HuH-7 (cell line): ENCODE measurements at places on chromosomes 5 and 9.
A peak's percentile ranks its signal among the peaks of the same experiment; 100 is the strongest.

DNA sequence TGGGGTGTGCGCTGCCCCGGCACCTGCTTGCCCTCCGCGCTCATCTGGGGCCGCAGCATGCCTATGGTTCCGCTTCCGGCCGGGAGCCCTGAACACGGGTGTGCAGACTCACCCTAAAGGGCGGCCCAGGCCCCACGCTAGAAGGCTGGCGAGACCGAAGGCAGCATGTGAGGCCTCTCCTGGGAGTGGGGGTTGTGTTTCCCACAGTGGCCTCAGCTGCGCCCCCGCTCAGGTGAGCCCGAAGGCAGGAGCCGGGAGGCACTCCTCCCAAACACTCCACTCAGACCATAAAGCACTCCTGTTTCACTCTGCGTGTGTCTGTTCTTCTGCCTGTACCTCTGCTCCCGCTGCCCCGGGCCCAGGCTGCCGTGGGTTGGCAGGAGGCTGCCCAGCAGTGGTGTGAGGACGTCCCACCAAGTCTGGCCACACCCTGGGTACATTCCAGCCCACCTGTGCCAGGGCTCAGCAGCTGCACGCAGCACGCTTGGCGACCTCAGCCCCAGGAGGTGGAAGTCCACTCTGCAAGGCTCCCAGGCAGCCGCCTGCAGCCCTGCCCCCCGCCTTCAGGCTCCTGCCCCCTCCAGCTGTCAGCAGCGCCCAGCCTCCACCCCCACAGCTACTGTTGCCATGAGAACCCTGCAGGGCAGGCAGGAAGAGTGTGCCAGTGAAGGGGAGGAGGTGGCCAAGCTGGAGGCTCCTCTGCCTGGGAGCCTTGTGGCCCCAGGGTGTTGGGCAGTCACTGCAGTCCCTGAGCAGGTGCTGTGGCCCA is 1.2 kb upstream of the AJM1 start:
- DNase-seq, result no peak

DNA sequence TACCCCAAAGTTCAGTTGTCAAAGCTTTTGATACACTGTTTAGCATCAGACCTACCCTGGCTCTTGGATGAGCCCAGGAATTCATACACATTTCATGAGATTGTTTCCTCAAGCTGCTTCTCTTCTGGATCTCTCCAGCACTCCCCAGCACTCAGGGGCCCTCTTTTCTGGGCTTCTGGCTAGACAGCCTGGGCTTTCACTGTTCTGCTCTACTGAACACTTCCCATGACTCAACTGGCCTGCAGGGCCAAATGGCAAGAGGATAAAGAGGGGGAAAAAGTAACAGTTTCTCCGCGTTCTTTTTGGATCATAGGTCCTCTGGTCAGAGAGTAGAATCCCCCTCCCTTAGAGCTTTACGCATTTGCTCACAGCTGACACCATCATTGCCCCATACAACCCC is 20.9 kb upstream of the LURAP1L start:
- no peak for DNase-seq

- no peak for DNase-seq
Observed at GRCh38 chr9:20684875-20685696, 1.0 kb downstream of the FOCAD start.

DNA sequence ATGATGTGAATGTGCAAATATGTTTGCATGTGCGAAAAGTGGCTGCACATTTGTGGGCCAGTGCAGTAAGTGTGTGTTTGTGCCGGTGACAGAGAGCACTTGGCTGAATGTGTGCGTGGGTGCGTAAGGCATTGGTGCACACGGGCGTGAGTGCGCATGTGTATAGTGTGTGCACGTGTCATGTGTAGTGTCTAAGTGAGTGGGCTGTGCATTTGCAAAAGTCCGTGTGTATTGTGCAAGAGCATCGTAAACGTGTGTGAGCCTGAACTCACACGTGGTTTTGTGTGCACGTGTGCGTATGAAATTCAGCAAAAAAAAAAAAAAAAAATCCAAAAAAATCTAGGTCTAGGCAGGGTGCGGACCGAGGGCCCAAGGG is 6.5 kb upstream of the EBF1 start:
- DNase-seq, result no peak

- no peak for DNase-seq
Observed at GRCh38 chr5:90015584-90016018, 394.0 kb downstream of the CETN3 start.

DNA sequence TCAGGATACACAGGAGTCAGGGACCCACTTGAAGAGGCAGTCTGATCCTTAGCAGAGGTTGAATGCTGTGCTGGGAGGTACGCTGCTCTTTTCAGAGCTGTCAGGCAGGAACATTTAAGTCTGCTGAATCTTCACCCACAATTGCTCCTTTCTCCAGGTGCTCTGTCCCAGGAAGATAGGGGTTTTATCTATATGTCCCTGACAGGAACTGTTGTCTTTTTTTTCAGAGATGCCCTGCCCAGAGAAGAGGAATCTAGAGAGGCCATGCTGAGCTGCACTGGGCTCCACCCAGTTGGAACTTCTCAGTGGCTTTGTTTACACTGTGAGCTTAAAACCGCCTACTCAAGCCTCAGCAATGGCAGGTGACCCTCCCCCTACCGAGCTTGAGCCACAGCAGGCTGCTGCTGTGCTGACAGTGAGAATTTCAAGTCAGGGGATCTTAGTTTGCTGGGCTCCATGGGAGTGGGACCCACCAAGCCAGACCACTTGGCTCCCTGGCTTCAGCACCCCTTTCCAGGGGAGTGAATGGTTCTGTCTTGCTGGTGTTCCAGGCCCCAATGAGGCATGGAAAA is 169.0 kb downstream of the FBXL17 start:
- no peak for DNase-seq

- DNase-seq, result no peak
Observed at GRCh38 chr5:150112201-150113046, 26.1 kb upstream of the CSF1R start.

- no peak for DNase-seq
Observed at GRCh38 chr9:80866121-80866520, 823.2 kb downstream of the TLE1 start.

GRCh38 chr9:134897584-134898170 is 17.1 kb downstream of the FCN2 start:
- no peak for DNase-seq

DNA sequence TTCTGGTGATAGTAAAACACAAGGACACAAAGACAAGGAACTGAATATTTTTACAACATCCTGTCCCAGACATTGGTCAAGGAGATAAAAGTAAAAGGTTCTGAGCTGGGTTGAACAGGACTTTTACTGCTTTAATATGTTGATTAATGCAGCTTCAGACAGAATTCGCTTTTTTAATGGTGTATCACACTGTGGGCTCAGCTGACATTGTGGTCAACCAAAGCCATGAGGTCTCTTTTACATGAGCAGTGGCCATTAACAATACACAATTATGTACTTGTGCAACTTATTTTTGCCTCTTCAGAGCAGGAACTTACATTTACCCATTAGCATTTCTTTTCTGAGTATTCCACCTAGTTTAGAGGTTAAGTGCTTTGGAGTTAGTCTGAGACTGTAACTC is 22.8 kb upstream of the ERBIN start:
- no peak for DNase-seq

DNA sequence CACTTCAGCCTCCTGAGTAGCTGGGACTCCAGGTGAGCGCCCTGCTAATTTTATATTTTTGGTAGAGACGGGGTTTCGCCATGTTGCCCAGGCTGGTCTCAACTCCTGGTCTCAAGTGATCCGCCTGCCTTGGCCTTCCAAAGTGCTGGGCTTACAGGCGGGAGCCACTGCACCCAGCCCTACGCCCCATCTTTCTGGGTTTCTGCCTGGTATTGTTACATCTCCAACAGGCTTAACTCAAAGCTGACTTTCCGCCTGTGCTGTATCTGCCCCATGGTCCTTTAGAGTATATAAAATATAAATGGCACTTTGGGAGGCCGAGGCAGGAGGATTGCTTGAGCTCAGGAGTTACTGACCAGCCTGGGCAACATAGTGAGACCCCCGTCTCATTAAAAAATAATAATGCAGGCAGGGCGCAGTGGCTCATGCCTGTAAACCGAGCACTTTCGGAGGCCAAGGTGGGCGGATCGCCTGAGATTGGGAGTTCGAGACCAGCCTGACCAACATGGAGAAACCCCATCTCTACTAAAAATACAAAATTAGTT is 36.5 kb upstream of the GLDC start:
- no peak for DNase-seq

DNA sequence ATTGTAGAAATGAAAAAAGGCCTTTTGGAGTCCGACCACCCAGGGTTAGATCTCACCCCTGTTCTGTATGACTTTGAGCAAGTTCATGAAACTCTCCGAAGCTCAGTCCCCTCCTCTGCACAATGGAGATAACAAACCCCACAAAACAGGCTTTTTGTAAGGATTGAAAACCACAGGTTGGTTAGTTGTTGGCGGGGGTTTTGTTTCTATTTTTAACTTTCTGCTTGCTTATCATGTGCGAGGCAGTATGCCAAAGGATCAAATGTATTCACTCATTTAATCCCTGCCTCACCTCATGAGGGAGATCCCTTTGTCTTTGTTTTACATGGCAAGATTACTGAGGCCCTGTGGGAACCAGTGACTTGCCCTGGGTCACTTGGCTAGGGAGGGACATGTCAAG is 539.1 kb downstream of the CDK5RAP2 start:
- DNase-seq, result no peak

GRCh38 chr9:4796988-4797853 is 4.5 kb downstream of the RCL1 start:
- peak; percentile 46 for DNase-seq

- DNase-seq, result no peak
Observed at GRCh38 chr9:1606253-1606652, 408.9 kb upstream of the SMARCA2 start.

- no peak for DNase-seq
Observed at GRCh38 chr5:132961887-132962286, 1.5 kb downstream of the AFF4 start.

DNA sequence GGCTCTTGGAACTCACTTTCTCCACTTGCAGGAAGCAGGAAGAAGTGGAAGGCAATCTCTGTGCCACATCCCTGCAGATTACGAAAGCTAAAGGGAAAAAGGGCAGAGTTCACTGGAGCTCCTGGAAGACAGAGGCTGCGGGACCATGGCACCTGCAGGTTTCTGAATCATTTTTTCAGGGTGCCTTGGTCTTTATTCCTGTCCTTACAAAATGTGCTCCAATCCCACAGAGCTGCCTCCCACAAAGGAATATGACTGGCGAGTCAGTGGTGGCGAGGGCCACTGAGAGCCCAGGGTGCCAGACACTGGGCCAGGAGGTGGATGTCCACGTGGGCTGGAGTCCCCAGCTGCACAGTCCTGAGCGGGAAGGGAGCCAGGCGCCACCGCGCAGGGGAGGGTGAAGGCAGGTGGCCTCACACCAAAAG is 183.0 kb downstream of the FANCC start:
- DNase-seq, result peak; percentile 31

GRCh38 chr9:136345281-136346156 is 18.0 kb downstream of the DNLZ start:
- peak; percentile 96 for DNase-seq

GRCh38 chr5:35904443-35905132 is 33.8 kb downstream of the CAPSL start:
- DNase-seq, result no peak

GRCh38 chr5:72313141-72313540 is 6.9 kb downstream of the MRPS27 start:
- no peak for DNase-seq
